Kidney capillary endothelial cell (primary cell): ENCODE measurements at places on chromosomes 3 and 15.

- no peak for DNase-seq
These were observed 725.3 kb downstream of the SI start for GRCh38 chr3:164352991-164353390.

DNA sequence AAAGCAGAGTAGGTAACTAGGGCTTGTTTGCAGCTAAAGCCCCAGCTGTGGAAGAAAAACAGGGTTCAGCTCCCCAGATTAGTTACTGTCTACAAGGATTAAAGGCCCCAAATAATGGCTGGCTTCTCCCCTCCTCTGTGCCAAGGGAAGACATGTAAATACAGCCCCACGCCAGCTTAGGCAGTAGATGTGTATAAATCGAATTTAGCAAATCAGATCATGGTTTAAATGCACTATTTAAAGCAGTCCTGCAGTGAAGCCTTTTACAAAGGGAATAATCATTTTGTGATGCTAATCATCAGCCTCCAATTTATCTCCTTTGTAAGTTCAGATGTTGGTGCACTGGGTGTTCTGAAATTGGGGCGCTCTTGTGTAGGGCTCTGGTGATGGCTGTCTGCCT is 46.7 kb upstream of the POLG start:
- DNase-seq = no peak

GRCh38 chr15:42453826-42454225 is 37.1 kb downstream of the ZNF106 start:
- DNase-seq = no peak

DNA sequence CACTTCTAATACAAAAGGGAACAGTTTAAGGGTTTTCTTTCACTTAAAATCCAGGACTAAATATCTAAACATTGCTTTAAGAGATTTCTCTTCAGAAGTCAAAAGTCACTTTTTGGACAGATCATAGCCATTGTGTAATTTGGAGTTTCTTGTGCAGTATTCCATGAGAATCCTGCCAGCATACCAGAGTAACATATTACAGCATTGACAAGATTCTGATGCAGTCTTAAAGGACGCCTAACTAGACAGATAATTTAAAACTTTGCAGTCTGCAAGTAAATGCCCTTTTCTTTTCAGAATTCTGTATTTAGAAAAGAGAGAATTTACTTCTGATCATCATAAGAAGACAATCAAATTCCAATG is 17.5 kb upstream of the IGSF10 start:
- no peak for DNase-seq

DNA sequence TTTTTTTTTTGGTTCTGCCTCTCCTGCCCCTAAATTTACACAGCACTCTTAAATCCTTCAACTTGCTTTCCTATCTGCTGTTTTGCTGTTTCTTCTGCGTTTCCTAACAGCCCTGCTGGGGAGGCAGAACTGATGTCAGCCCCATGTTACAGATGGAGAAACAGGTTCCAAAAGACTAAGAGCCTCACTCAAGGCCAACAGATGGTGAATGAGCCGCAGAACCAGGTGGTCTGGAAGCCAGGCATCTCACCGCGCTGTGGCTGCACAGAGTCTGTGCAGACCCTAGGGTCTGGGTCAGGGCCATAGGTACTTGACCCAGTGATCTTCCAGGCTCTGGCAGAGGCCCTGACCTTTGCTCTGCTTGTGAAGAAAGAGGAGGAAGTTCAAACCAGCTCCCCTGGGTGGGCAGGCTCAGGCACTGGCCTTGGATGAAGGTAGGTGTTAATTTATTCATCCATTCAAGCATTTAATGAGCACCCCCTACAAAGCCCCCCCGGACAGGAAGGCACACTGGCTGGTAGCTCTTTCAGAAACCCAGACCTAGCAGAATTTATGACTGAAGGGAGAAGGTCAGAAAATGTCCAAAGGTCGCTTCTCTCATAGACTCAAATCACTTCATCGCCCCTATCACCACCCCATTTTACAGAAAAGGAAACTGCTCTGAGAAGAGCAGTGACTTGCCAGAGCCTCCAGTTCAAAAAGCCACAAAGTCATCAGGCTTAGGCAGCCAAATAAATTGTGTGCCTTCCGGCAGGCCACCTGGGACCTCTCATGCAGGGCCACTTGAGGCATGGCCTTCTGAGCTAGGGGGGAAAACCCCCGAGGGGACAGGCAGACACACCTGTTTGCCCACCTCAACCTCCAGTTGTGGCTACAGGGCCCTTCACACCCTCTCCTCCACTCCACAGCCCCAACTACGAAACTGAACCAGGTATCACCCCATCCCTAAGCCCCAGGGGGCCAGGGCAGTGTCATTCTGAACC is 2.7 kb downstream of the CHDH start:
- no peak for DNase-seq
